ENCODE measurements at places on chromosomes 1 and 21.

- no peak for DNase-seq
These were observed 277.5 kb downstream of the PDE4B start for GRCh38 chr1:66069976-66070876.

DNA sequence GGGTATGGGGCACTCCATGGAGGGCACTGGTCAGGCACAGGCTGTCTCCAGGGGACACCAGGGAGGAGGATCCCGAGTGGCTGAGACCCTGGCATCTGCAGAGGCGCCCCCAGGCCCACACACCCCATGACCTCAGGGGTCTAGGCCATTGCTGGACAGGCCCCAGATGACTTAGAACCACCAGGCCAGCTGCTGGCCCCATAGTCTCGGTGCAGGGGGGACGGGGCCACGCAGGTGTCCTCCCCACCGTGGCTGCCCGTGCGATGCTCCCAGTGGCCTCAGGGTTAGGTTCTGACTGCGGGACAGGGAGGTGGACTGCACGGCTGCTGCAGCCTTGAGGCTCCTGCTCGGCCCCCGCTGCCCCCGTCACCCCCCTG is 44.0 kb downstream of the MORN1 start:
- no peak for DNase-seq

DNA sequence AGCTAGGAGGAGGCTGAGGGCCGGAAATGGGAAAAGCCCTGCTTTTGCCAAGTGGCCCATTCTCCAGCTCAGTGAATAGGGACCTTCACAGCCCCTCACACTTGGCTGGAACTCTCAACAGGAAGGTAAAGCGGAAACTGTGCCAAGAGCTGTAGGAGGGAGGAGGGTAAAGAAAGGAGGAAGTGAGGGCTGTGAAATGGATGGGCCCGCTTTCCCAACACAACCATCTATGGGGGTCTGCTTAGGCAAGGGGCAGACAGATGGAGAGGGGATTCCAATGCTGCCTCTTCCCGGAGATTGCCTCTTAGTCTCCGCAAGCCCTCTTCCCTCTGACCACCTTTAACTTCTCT is 5.2 kb downstream of the INKA2 start:
- no peak for DNase-seq

- no peak for DNase-seq
These were observed 7.1 kb downstream of the MEX3A start for GRCh38 chr1:156075162-156075561.

DNA sequence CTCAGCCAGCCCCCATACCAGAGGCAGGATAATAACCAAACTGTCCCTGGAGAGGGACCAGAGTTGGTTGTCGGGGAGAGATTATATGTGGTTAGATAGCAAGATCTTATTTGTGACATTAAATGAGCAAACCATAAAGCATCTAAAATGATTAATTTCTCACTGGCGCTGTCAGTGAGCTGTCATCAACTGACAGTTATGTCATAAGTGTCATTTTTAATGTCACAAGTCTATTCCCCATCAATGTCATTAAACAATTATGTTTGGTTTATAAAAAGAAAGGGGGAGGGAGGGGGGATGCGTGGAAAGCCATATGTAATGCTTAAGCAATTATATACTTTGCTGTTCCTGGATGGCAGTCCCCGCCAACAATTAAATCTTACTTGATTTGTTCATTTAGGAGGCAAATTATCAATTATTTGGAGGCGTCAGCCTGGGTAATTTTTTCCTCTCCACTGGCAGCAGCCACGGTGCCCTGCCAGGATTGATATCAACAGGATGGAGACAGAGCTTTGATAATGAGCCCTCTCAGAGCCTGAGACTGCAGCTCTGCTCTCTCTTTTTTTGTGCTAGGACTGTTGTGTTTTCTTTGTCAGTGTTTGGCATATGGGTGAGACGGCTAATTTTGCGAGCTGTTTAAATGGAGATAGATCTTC is 333.6 kb upstream of the CAMK1G start:
- no peak for DNase-seq

GRCh38 chr1:36612881-36613280 is 130.2 kb upstream of the CSF3R start:
- no peak for DNase-seq

- no peak for DNase-seq
These were observed 6.4 kb downstream of the IL12RB2 start for GRCh38 chr1:67313934-67314671.

GRCh38 chr1:119250299-119250698 is 109.8 kb upstream of the WARS2 start:
- DNase-seq = no peak

DNA sequence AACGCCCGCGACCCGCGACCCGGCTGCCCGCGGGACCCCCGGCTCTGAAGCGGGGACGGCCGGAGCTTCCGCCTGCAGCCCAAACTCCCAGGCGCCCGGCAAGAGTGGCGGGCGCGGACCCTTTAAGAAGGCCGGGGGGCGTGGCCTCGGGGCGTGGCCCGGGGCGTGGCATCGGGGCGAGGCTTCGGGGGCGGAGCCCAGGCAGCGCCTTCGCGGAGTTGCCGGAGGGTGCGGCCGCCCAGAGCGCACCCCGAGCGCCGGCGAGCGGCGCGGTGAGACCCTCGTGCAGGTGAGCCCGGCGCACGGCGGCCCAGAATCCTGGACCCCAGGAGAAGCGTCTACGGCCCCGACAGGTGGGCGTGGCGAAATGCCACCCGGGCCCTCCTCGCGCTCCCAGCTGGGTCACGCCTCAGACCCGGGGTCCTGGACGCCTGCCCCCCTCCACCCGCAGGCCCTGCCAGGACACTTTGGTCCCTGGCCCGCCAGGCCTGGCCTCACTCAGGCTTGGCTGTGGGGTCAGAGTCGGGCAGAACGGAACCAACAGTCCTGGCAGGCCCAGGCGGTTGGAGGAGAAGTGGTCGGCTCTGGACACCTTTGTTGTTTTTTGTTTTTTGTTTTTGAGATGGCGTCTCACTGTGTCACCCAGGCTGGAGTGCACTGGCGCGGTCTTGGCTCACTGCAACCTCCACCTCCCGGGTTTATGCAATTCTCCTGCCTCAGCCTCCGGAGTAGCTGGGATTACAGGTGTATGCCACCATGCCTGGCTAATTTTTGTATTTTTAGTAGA is 14.4 kb downstream of the RNF223 start:
- peak; percentile 90 for DNase-seq

DNA sequence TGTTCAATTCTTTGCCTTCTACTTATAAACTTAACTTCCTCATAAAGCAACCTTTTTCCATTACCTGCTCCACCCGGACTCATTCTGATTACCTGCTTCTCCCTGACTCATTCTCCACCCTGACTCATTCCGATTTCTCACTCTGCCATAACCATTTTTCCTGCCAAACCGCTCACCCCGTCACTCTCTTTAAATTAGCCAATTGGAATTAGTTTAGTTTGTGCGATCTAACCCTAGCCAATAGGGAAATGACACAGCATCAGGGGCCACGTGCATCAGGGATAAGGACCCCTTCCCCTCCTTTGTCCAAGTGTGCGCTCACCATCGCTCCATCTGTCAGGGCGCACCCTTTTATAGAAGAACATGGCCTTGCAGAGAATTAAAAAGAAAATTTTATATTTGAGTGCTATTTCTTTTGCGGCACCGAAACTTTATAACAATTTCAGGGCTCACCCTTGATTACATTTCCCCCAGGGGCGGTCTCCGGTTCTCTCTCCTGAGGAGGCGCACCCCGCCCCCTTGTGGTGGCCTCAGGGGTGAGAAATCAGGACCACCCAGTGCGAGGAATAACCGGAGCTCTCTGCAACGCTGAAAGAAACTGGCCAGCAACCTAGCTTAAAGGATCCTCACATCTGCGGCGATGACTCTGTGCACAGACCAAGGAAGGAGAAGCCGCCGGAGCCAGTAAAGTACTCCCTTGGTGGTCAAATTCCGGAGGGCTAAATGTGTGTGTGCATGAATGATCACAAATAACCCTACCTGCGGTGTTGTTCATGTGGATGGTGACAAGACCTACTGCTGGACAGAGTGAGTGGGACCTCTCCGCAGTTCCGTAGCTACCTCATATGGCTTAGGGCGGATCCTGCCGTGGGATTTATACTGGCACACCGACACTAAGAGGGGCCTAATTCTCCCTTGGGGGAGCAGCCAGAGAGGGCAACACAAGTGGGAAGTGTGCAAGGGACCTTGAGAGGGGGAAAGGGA is 30.3 kb upstream of the CBR3 start:
- DNase-seq = peak; percentile 48

DNA sequence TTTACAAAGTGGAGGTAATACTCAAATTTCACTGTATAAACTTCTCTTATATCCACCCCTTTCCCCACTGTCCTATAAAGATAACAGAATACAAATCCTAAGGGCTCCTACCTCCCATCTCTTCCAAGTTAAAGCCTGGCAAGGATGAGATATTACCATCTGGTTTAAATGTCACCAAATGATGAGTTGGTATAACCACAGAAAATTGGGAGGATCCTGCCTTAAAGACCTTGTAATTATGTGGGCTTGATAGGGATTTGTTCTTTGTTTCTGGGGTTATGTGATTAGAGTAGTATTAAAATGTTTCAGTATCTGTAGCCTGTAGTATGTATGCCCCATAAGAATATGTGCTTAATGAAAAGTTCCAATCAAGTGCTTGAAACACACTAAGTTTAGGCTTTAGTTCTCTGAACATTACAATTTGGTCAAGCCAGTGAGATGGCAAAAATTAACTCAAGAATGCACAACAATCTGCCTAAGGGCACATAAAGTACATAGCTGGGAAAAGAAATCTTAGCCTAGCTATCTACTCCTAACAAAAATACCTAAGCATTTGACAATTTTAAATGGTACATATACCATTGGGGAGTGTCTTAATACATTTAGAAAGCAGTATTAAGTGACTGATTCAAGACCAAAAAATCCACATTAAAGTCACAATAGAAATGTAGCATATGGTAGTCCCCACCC is 14.0 kb downstream of the KDM5B start:
- DNase-seq = no peak

- no peak for DNase-seq
These were observed 10.6 kb upstream of the SLC19A1 start for GRCh38 chr21:45552696-45553391.

DNA sequence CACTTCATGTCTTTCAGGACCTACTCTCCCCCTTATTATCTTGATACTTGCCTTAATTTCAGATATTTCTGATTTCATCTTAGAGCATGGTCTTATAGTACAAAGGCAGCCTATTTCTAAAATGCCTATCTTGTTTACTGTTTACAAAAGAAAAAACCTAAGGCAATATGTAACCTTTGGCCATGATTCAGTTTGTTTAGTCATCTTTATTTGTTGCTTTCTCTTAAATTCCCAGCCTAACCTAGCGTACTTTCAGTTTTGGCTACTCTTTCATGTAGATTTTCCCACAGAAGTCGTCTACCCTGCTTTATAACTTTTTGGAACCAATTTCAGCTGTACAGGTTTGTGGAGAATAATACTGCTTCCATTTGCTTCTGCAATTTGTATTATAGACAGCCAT is 81.8 kb downstream of the KIF1B start:
- no peak for DNase-seq

- no peak for DNase-seq
These were observed 17.7 kb downstream of the FOXJ3 start for GRCh38 chr1:42317308-42317707.

DNA sequence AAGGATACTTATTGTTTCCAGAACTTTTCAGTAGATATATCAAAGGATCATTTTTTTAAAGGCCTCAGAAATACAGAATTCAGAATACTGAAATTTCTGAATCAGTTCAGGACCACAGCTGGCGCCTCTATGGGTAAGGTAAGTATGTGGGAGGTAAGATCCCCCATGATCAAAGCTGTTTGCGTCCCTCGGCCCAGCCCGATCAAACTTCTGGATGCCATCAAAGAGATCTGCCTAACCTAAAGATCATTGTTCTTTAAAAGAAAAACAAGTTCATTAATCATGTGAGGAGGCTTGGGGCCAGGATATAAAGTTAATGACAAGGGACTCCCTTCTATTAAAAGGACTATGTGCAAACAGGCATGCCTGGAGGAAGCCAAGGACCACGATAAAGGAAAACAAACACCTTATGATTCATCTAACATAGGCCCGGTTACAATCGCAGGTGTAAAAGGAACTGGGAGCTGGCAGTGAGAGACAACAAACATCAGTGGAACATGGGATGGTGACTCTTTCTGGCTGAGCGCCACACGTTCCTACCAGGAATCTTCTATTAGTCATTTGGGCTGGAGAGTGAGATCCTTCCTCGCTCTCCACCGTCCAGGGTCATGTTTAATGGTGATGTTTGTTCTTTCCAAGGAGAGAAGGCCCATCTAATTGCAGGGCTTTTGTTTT is 2.8 kb upstream of the BACE2 start:
- no peak for DNase-seq

DNA sequence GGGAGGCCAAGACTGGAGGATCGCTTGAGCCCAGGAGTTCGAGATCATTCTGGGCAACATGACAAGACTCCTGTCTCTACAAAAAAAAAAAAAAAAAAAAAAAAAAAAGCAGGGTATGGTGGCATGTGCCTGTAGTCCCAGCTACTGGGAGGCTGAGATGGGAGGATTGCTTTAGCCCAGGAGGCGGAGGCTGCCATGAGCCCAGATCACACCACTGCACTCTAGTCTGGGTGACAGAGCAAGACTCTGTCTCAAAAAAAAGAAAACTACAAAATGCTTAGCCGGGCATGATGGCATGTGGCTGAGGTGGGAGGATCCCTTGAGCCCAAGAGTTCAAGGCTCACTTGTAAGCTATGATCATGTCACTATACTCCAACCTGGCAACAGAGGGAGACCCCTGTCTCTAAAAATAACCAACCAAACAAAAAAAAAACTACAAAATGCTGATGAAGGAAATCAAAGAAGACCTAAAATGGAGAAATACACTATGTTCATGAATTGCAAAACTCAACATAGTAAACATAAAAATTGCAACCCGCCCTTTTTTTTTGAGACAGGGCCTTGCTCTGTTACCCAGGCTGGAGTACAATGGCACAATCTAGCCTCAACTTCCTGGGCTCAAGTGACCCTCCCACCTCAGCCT is 20.4 kb downstream of the SHISAL2A start:
- no peak for DNase-seq

DNA sequence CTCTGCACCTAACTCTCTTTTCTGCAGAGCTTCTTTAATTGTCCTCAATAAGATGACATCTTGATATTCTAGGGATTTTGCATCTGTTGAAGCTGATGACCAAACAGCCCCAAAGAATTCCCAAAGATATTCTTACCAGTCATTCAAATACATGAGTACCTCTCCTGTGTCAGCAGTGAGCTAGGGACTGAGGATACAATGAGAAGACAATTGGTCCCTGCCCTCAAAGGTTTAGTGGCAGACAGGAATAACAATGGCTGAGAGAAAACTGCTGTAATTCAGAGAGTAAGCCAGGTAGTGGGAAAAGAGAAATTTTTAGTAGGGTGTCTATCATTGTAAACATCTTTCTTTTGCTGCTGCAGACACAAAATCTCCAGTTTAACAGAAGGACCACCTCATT is 5.9 kb downstream of the MCOLN3 start:
- no peak for DNase-seq

GRCh38 chr1:25924454-25924853 is 18.2 kb upstream of the STMN1 start:
- DNase-seq = no peak

GRCh38 chr1:92466683-92467352 is 19.9 kb downstream of the GFI1 start:
- no peak for DNase-seq

- DNase-seq = no peak
These were observed 346.7 kb downstream of the NUF2 start for GRCh38 chr1:163668472-163668871.

GRCh38 chr1:41655632-41656031 is 171.1 kb upstream of the EDN2 start:
- DNase-seq = no peak

All from CD4-positive, alpha-beta T cell treated with Interleukin-17A for 1 hour (primary cell).